CD4-positive, alpha-beta T cell treated with Interleukin-10 for 1 hour (primary cell): ENCODE measurements at places on chromosomes 5 and 9.

DNA sequence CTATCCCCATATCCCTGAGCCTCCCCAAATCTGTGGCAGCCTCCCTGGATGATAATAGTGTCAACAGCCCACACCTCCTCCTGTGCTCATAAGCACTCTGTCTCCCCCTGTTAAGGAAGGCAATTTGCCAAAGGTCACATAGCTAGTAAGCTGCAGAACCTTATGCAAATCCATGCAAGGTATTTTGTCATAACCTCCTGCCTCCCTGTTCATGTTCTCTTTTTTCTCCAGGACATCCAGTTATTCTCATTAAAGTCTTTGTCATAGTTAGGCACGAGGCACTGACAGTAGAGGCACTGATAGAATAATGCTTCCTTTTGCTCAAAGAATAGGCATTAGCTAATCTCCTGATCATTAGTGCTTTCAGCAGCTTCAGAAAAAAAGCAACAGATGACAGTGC, 10.2 kb upstream of the AUH start:
- DNase-seq: no peak

GRCh38 chr9:106066940-106067524, 372.7 kb downstream of the TMEM38B start:
- no peak for DNase-seq

DNA sequence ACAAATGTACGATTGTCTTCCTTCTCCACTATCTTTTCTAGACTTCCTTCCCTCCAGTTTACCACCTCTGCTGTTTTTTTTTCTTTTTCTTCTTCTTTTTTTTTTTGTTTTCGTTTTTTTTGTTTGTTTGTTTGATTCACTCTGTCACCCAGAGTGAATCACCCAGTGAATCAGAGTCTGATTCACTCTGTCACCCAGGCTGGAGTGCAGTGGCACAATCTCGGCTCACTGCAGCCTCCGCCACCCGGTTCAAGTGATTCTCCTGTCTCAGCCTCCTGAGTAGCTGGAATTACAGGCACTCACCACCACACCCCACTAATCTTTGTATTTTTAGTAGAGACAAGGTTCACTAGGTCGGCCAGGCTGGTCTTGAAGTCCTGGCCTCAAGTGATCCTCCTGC, 375.7 kb downstream of the NTRK2 start:
- no peak for DNase-seq

DNA sequence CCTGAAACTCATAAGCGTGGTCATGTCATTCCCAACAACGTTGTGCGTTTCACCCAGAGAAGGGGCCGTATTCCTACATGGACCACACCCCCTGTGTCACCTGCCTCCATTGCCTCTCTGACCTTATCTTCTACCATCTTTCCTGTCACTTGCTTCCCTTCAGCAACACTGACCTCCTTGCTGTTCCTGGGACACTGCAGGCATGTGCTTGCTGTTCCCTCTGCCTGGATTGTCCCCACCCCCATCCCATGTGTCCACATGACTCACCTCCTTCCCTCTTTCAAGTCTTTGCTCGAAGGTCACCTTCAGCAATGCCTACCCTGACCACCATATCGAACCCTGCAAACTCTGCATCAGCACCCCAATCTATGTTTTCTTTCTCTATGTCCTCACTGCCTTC, 133.2 kb upstream of the ZNF618 start:
- DNase-seq: no peak

DNA sequence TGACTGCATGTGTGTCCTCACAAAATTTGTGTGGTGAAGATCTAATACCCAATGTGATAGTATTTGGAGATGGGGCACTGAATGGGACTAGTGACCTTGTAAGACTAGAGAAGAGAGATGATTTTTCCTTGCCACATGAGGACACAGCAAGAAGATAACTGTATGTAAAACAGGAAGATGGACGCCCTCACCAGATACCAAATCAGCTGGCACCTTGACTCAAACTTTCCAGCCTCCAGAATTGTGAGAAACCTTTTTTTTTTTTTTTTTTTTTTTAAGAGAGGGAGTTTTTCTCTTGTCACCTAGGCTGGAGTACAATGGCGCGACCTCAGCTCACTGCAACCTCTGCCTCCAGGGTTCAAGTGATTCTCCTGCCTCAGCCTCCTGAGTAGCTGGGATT, 40.3 kb downstream of the UBTD2 start:
- DNase-seq: no peak

DNA sequence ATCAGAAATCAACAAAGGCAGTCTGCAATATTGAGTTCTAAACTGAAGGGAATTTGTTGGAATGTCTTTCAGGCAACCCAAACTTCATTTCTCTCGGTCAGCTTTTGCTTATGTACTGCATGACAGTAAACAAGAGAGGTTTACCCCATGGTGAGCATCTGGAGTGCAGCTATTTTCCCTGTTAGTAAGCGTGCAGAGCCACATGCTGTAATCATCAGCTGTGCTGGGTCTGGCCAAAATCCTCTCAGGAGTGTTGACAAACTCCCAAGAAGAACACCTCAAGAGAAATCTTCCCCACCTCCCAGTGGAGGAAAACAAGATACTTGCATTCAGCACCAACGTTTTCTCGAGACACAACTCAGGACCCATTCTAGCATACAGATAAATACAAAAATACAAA, 83.6 kb upstream of the ADAMTSL1 start:
- DNase-seq: no peak

DNA sequence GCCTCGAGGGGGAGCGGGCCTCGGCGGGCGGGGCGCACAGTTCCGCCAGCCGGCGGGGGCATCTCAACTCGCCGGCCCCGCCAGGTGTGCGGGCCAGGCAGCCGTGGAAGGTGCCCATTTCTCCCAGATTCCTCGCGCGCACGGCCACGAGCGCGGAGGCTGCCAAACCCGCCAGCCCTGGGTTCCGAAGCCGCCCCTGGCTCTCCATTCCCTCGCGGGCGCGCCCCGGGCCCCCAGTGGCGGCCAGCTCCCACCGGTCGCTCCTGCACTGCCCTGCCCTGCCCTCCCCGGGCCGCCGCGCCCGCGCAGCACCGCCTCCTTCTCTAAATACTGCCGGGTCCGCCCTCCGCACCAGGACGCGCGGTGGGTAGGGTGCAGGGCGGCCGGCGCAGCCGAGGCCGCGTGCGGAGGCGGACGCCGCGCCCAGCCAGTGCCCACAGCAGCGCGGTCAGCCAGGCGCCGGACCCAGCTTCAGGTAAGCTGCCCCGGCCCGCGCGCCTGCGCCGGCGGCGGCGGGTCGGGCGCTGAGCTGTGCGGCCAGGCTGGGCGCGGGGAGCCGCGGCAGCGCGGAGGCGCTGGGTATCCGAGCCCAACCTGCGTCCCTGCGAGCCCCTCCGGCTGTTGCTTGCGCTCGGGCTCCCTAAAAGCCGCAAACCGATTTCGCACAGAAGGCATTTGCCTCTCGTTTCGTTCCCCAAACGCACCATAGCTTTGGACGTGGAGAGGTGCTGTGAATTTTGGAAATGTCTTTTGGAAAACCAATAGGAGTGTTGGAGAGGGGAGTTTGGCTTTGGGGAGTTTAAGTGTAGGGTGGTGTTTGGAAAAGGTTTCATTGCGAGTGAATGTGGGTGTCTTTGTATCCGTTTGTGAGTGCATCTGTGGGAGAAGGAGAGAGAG, at the start of gene TMEM171:
TSS of gene TMEM171 (plus strand) at position 354 of the 897 bp plus-strand sequence. CDS start 2,799 bp downstream, outside the sequence.
- no peak for DNase-seq

DNA sequence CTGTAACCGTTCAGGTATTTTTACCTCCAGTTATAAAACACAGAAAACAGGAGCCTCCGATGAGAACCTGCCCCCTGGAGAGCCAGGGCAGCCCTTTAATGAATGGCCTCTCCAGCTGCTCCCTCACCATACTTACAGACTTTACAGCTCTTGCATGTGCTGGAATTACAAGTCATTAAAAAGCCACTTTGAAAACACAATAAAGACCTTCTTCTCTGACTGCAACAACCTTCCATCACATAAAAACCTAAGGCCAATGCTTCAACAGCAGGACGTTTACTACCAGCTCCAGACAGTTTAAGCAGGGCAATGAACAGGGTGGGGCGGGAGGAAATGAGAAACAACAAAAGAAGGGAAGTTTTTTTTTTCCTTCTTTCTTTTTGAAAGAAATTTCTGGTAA, 213.8 kb downstream of the MLLT3 start:
- no peak for DNase-seq

DNA sequence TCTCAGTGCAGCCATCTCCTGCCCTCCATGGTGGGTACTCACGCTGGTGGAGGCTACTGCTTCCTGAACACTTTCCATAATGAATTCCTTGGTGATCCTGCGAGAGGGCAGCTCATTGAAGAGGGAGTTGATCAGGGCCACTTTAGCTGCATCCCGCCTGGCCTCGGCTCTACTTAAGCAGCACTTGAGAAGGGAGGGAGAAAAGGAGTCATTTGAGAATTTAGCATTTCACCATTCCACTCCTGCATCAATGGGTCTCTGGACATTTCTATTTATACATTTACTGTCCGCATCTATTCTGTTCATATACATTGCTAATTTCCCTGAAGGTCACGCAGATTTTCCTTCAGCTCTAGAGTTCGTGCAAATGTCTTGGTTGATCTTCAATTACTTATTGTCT, 35.1 kb downstream of the LIX1 start:
- DNase-seq: no peak

- DNase-seq: no peak
These were observed 359.2 kb downstream of the NR2F1-AS1 start for GRCh38 chr5:93221773-93222172.

DNA sequence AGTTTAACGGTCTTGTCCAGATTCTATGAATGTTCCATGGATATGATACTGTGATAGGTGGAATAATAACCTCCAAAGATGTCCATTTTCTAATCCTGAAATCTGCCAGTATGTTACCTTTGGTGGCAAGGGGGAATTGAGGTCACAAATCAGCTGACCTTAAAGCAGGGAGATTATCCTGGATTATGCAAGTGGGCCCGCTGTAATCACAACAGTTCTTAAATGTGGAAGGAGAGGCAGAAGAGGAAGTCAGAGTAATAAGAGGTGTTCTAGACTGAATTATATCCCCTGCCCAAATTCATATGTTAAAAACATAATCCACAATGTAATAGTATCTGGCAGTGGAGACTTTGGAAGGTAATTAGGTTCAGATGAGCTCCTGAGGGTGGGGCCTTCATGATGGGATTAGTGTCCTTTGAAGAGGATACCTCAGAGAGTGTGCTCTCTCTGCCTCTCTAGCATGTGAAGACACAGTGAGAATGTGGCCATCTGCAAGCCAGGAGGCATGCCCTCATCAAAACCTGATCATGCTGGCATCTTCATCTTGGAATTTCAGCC, 47.6 kb upstream of the ZFAND5 start:
- DNase-seq: no peak

DNA sequence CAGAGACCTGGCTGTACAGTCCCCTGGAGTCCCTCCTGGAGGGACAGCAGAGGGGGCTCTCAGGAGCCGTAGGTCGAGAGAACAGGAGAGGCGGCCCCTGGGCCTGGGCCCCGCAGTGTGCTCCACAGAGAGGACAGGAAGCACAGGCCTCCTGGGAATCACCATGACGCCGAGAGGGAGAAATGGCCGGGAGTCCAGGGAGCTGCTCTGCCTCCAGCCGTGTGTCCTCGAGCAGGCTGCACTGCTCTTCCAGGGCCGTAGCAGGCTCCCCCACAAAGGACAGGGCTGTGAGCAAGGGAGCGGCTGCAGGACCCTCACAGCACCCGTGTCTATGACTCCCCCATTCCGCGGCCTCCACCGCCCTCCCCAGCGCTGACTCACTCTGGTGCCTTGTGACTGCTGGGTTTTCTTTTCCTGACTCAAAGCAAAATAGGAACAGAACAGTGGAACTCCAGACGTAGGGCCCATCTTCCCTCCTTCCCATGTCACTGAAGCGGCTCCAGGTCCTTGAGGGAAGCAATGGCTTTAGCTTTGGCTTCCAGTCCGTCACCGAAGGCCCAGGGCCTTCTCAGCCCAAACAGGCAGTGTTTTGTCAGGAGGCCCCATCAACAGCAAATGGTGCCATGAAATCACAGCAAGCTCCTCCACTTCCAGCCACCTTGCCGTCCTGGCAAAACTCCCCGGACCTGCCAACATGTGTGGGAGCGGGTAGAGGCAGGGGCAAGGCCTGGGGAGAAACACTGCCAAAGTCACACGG, 114.2 kb downstream of the LHFPL2 start:
- DNase-seq: no peak

DNA sequence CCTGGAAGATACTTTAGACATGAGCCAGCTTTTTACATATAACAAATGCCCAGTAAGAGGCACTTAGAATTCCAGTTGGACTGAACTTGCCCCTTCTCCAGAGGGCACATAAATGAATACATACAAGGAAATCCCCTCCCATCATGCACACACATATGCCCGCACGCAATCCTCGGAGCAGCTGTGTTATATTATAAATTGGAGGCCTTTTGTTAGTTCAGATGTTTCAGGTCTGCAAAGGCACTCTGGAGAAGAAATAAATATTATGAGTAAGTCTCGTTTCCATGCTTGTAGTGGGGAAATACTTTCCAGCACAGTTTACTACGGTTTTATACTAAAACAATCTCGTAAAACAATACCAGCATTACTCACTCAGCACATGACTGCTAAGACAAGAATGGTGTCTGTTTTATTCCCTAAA, 17.6 kb upstream of the MUSK start:
- DNase-seq: no peak

DNA sequence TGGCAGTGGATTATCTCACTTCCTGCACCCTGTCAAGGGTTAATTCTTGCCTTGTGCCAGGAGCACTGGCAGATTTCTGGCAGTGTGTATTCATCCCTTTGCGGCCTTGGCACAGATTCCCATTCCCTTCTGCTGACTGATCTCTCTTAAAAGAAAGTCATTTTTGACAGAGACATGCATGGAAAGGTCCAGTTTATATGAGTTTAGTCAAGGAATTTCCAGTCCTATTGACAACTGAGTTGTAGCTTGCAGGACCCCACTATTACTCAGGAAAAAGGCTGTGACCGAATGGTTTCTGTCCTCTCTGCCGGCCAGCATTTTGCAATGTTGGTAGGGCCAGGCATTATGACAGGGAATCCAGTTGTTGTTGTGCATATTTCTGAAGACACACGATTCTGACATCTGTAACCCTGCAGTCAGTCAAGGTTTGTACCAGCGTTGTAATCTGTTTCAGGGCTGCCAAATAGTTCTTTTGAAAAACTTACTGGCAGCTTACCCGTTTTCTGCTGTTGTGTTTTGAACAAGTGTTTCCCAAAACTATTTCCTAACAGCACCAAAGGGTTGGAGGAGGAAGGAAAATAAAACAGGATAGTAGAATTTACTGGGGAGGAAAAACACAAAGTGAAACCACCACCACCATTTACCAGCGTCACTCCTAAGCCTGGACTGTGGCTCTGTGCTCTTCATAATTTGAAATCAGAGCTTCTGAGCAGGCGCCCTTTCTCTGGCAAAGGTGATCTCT, 243.4 kb upstream of the KLF4 start:
- no peak for DNase-seq

- no peak for DNase-seq
These were observed 41.4 kb upstream of the CCDC112 start for GRCh38 chr5:115337882-115338281.
